ENCODE measurements at places on chromosomes 5 and 9.

DNA sequence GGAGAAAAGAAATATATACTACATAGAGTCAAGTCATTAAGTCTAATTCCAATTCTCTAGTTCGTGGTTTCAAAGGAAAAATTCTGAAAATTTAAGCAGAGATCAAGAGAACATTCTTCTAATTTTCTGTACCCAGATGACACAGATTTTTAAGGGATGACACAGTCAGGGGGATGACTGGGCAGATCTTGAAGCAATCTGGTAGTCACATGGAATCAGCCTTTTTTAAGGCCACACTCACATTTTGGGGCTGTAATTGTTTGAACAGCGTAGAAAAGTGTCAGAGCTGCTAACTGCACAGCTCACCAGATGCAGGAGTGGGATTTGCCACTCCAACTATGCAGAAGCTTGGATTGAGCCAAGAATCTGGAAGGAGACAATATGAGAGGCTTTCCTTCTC lies 20.4 kb downstream of the PDE4D start:
- DNase-seq, result no peak

DNA sequence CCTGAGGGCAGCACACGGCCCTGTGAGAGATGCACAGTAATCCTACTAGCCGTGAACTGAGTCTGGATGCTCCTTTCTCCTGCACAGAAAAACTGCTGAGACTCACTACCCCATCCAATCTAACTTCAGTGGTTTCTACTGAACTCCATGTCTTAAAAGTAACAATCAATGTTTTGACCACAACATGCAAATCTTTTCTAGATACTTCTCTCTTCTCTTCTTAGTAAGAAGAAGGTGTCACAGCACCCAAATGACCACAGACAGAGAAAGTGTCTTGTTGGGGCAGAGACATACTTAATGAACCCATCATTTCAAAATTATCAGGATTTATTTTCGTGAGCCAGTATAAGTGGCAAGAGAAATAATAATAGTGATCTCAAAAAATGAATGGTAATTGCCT lies 285.8 kb upstream of the MEF2C start:
- no peak for DNase-seq

DNA sequence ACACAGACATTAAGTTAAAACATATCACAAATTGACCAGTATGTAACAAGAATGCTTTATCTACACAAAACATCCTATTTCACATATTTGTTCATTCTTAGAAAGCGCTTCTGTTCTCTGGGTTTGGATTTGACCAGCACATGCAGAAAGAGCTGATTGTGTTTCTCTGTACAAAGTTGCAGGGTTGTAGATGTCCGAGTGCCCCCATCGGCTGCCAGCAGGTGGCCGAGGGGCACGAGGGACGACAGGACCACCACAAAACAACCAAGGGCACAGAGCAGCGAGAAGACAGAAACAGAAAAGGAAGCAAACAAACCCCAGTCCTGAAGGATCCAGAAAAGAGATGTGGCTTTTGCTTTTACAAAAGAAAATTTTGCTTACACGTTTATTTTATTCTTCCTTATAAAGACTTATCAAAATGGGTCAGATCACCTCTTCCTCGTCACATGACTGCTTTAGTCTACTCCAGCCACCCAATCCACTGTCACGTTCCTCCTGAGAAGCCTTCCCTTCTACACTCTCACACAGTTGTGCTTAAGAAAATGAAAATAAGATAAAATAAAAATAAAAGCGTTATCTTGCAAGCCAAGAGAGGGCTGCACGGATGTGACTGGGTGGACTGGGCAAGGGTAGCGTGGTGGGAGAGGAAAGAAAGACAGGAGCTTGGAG lies 9.5 kb downstream of the OTP start:
- no peak for DNase-seq

DNA sequence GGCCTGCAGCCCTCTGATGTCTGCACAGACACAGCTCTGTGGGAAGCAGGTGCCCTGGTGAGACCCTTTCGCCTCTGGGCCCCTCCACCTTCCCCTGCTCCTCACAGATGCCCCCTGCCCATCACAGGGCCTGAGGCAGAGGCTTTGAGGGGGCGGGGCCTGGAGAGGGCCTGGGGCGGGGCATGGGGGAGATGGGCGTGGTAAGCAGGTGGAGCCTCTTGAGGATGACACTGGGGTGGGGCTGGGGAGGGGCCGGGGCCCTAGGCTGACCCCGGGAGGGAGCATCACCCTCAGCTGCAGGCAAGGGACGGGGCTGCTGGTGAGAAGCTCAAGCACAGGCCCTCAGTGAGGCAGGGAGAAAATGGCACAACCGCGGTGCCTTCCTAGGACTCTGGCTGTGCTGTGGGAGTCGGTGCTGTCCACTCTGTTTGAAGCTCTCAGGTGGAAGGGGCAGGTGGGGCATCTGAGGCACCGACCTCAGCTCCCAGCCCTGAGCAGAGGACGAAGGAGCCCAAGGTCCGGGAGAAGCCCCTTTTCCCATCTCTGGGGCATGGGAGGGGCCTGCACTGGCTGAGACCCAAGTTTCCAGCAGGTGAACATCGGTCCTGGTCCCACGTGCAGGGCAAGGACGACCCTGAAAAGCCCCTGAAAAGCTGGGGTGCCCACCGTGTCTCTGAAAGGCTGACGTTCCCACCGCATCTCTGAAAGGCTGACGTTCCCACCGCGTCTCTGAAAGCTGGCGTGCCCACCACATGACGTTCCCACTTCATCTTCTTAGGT lies 17.5 kb upstream of the SLC9A3 start:
- no peak for DNase-seq

DNA sequence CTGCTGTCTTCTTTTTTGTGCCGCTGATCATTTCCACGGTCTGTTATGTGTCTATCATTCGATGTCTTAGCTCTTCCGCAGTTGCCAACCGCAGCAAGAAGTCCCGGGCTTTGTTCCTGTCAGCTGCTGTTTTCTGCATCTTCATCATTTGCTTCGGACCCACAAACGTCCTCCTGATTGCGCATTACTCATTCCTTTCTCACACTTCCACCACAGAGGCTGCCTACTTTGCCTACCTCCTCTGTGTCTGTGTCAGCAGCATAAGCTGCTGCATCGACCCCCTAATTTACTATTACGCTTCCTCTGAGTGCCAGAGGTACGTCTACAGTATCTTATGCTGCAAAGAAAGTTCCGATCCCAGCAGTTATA lies 17.1 kb downstream of the F2R start:
- DNase-seq, result no peak

GRCh38 chr5:68730220-68730978 lies 363.4 kb upstream of the SLC30A5 start:
- no peak for DNase-seq

DNA sequence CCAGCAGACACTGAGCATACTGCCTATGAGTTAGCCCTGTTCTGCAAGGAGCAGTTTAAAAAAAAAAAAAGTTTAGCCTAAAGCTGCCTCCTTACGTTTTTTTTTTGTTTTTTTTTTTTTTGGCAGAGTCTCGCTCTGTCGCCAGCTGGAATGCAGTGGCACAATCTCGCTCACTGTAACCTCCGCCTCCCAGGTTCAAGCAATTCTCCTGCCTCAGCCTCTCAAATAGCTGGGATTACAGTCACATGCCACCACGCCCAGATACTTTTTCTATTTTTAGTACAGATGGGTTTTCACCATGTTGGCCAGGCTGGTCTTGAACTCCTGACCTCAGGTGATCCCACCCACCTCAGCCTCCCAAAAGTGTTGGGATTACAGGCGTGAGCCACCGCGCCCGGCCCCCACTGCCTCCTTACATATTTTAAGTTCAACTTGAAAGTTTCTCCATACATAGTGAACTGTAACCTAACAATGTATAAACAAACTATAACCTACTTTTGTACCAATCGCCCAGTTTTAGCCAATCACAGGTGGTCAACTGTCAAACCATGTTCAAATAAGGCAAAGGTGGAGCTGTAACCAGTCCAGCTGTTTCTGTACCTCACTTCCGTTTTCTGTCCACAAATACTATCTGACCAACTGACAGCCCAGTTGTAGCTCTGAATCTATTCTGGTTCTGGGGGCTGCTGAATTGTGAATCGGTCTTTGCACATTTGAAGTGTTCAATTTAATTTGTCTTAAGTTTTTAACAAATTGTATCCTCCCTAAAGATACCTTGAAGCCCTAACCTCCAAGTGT lies 17.1 kb downstream of the GKAP1 start:
- DNase-seq, result no peak

- DNase-seq, result no peak
Observed at GRCh38 chr5:153157156-153157555, 333.3 kb upstream of the GRIA1 start.

- DNase-seq, result no peak
Observed at GRCh38 chr5:40570408-40571129, 109.1 kb upstream of the PTGER4 start.
